Central memory CD4-positive, alpha-beta T cell (primary cell): ENCODE measurements at places on chromosomes 2 and 18.

DNA sequence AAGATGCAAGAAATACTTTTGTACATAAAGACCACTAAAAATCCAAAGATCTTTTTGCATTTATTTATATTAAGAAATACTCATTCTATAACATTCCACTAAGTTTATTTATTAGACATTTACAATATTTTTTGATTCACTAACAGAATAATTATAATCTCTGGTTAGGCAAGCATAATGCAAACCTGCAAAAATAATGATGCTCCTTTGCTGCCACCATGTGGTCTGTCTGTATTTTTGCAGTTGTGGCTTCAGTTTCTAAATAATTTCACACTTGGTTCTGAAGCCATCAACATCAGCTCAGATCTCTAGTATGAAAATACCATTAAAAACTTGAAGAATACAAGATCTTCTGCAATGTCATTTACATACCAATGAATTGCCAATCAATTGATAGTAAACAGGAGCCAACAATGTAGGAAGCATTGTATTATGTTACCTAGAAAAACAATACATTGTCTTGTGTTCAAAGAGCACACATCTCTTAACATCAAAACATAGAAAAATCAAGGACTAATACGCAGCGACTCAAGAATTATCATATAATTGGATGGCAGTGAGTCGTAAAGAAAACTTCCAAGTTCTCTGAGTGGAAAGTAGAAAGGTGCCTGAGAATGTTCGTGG is 28.8 kb upstream of the WDR75 start:
- peak; percentile 43 for DNase-seq

DNA sequence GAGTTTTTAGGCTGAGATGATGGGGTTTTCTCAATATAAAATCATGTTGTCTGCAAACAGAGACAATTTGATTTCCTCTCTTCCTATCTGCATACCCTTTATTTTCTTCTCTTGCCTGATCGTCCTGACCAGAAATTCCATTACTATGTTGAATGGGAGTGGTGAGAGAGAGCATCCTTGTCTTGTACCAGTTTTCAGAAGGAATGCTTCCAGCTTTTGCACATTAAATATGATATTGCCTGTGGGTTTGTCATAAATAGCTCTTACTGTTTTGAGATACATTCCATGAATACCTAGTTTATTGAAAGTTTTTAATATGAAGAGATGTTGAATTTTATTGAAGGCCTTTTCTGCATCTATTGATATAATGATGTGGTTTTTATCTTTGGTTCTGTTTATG is 181.8 kb downstream of the GBX2 start:
- DNase-seq: no peak

- no peak for DNase-seq
These were observed 7.6 kb upstream of the TMEM185B start for GRCh38 chr2:120230515-120231471.

- DNase-seq: no peak
These were observed 32.4 kb downstream of the CYB5A start for GRCh38 chr18:74259347-74259746.

GRCh38 chr2:133720429-133720828 is 152.2 kb upstream of the NCKAP5 start:
- DNase-seq: no peak

- no peak for DNase-seq
These were observed 304.4 kb downstream of the GULP1 start for GRCh38 chr2:188596054-188596453.

DNA sequence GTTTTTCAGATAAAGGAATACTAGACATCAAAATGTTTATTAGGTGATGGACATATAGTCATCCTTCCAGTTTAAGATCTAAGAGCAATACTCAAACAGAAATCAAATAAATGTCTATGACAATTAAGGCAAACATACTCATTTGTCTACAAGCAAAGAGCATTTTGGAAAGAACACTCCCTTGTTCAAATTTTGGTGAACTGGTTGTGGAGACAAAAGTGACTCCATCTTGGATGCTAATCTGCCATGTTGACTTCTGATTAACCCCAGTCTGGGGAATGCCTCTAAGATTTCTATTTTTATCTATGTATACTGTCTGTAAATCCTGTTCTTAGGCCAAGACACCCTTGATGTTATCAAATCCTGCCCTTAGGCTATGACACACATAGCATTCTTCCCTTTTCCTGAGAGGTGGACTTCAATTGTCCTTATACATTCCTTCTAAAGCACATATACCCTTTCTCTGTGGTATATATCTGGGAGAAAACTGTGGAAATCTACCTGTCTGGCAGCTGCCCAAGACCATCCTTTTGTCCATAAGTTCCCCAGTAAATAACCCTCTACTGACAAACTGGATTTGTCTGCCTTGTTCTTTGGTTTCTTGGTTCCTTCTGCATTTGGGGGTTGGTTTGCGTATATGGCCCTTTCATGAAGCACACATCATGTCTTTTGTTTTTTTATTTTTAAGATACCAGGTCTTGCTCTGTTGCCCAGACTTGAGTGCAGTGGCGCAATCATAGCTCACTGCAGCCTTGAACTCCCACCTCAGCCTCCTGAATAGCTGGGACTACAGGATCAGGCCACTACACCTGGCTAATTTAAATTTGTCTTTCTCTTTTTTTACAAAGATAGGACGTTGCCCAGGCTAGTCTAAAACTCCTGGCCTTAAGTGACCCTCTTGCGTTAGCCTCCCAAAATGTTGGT is 12.5 kb upstream of the PLEKHM3 start:
- DNase-seq: no peak
